ENCODE measurements at places on chromosomes 1 and 21.
A peak's percentile ranks its signal among the peaks of the same experiment; 100 is the strongest.

DNA sequence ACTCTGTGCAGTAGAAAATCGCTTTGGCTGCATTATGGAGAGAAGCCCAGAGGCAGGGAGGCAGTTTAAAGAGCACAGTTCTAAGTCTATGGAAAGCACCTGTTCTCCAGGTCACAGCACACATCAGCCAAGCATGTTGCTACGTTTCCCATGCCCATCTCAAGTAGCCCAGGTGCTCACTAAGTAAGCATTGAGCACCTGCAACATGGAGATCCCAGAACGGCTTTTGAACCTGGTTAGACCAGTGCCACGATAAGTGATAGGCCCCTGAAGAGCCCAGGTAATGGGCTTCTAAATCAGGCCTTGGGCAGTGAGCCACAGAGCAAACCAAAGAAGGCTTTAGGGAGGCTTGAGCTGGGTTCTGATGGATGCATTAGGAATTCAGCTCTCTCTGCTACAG is 186.2 kb downstream of the C1orf94 start:
- no peak for DNase-seq

DNA sequence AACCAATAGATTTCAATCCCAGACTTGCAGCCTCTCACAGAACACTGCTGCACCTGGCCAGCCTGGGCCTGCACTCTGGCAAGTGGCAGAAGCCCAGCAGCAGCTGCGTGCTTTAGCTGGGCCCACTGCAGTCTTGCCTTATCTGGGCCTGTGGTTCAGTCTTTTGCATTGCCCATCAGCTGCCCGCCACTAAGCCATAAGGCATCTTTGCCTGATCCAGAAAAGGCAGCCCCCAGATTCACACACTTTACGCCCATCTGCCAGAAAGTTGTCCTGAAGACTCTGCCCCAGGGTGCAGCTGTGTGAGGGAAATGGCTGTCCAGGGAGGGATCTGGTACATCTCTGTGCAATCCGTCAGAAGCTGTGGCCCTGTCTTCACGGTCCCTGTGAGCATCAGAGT is 217.0 kb downstream of the DNAH14 start:
- DNase-seq: no peak

DNA sequence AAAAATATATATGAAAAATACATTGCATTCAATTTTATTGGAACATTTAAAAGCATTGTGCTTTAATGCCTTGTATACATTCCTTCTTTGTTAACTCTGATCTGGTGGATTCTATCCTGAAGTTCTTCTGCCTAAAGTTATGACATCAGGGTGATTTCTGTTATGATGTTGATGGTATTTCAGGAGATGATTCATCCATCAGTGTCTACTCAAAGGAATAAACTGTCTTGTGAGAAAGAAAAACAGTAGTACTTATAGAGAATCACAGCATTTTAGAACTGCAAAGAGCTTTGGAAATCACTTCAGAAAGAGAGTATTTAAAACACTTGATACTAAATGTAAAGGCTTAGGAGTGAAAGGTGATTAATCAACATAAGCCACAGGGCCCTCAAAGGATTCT is 155.7 kb downstream of the PTPRC start:
- no peak for DNase-seq

- no peak for DNase-seq
These were observed 57.0 kb downstream of the MDM4 start for GRCh38 chr1:204572923-204573922.

DNA sequence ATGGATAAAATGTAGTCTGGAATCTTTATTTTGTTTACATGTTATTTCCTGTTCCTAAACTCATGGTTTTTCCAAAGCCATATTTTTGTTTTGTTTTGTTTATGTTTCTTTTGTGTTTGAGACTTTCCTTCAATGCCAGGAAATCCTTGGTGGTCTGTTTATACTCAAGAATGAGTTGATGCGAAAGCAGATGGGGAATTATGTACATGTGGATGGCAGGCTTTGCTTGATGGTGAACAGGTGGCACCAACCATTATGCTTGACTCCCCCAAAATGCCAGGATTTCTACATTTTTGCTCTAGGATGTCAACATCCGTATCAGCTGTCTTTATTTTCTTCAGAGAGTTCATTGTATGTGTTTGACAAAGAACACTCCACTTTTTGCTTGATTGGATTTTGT is 448.5 kb downstream of the PRDM2 start:
- DNase-seq: no peak

DNA sequence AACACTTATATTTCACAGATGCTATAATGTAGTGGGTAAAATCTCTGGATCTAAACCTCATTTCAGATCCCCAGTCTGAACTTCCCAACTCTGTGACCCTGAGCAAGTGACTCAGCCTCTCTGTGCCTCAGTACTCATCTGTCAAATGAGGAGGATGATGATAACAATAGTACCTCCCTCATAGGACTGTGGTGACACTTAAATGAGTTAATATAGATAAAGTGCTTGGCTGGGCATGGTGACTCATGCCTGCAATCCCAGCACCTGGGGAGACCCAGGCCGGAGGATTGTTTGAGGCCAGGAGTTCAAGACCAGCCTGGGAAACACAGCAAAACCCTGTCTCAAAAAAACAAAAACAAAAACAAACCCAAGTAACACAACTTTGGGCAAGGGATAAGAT is 4.7 kb upstream of the ECE1 start:
- DNase-seq: peak; percentile 41

- no peak for DNase-seq
These were observed 490.4 kb upstream of the NCAM2 start for GRCh38 chr21:20507783-20508182.

Measured in stimulated activated CD8-positive, alpha-beta memory T cell treated with anti-CD3 and anti-CD28 coated beads, Interleukin-7, amount 100 ng/mL, for 48 hours (primary cell).